ENCODE measurements at places on chromosomes 5 and 9.

DNA sequence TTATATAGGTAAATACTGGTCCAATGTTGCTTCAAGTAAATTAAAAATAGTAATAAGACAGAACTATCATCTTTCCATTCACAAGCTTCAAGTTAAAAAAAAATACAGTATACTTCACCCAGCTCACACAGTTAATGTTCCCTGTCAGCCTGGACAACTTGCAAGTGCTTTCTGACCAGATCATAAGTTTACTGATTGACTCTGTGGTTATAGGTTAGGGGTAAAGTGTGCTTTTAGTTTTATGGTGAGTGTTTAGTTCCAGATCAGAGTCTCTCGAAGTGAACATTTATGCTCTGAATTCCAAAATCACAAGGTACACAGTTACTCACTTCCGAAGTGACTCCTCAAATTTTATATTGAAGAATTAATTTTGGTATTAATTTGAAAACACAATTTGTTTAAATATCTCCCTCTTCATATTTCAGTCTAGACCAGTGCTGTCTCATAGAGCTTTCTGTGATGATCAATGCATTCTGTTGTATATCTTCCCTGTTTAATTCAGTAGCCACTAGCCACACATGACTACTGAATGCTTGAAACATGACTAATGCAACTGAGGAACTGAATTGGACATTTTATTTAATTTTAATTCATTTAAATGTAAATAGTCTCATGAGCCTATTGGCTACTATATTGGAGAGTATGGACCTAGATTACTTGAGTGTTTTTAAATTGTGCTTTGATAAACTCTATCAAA lies 90.7 kb downstream of the MEF2C start:
- no peak for DNase-seq

DNA sequence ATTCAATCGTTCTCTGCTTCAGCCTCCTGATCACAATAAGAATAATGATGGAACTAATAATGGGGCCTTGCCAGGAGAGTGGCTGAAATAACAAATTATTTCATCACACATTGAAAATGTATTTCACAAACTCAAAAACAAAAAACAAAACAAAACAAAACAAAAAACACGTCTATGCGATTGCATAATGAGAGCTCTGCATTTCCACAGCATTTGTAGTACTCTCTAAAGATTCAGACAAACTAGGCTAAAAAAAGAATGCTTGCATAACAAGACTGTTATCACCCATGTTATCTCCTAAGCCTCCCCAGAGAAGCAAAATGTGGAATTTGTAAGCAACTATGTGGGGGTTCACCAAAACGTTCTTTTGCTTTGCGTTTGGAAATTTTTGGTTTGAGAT lies 48.1 kb downstream of the PRELID2 start:
- no peak for DNase-seq

GRCh38 chr9:137241490-137242268 lies 592 bp downstream of the TUBB4B start:
- DNase-seq: peak; percentile 31

DNA sequence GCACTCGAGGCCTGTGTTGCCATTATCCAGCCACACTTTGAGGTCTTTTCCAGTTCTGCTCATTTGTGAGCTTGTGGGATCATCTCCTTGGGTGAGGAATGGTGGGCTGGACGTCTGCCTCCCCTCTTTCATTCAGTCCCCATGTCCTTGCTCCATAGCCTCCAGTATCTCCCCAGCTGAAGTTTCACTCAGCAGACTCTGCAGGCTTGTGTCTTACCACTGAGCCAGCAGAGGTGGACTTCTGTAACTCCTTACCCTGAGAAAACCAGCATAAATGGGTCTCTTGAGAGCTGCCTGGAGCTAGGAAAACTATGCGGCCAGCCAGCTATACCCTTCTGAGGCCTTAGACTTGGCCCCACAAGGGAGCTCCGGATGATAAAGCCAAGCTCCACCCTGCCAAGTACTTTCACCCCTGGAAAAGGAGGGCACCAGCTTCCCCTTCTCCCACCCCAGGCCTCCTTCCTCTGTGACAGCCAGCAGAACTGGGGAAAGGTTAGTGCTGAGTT lies 12.2 kb downstream of the IRF1 start:
- no peak for DNase-seq

DNA sequence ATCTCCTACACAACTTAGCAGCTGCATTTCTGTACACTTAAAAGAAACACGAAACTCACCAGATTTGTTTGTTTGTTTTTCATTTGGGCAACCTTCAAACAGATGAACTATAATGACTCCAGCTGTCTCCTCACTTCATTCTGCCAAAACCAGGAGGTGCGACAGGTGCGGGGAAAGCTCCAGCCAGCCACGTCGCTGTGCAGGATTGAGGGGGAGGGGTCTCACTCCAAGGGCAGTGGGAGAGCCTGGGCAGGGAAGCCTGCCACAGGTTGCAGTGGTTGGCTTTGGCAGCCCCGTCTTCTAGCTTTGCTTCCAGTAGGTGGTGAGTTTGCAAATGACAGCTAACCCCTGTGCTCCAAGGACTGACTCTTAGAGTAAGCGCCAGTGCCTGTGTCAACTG lies 215.8 kb downstream of the CEMIP2 start:
- DNase-seq: no peak

DNA sequence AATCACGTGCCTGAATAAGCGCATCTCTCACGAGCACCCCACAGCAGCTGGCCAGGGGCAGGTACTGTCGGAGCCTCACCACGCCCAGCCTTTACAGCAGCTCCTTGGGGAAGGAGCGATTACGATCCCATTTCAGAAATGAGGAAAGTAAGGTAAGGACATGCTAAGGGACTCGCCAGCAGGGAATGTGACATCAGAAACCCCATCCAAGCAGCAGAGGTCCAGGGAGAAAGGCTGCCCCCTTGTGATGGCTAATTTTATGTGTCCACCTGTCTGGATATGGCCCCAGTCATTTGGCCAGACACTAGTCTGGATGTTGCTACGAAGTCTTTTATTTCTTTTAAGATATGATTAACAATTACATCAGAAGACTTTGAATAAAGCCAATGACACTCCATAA lies 77.3 kb downstream of the UBE2QL1 start:
- no peak for DNase-seq

DNA sequence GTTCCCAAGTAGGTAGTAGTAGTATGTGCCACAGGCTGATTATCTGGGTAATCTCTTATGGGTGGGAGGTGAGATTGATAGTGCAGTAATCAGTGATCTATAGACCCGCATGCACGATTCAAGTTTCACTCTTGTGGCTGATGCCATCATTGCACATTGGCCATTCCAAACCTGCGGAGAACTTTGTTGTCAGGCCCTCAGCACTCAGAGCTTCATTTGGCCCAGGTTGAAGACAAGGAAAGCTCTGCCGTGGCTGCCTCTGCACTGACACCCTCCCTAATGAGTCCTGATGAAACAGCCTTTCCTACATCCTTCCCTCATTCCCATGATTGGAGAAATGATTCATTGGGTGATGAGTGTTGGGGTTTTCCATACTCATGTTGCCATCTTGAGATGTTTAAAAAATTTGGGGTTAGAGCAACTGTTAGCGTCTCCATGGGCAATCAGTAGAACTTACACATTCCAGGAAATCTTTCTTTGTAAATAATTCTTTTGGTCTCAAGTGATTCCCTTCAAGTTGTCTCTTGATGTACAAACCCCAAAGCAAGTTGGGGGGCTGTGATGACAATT lies 22.9 kb downstream of the PROP1 start:
- DNase-seq: no peak

GRCh38 chr5:2666081-2666480 lies 85.4 kb downstream of the IRX2 start:
- DNase-seq: no peak

GRCh38 chr9:111094433-111094924 lies 56.2 kb upstream of the LPAR1 start:
- peak; percentile 61 for DNase-seq

DNA sequence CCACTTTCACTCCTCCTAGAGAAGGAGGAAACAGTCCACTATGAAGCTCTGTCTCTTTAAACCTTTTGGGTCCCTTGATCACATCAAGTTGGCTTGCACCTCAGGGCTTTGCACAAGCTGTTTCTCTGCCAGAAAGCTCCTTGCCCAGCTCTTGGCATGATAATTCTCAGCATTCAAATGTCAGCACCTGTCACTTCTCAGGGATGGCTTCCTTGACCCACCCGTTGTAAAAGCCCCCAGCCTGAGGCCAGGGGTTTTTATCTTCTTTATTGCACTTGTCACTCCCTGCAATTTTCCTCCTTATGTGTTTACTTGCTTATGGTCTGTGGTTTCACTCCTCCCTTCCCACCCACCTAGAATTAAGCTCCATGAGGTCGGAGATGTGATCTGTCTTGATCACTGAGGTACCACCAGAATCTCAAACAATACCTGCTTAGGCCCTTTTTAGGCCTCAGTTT lies 200.7 kb upstream of the TBC1D2 start:
- no peak for DNase-seq

DNA sequence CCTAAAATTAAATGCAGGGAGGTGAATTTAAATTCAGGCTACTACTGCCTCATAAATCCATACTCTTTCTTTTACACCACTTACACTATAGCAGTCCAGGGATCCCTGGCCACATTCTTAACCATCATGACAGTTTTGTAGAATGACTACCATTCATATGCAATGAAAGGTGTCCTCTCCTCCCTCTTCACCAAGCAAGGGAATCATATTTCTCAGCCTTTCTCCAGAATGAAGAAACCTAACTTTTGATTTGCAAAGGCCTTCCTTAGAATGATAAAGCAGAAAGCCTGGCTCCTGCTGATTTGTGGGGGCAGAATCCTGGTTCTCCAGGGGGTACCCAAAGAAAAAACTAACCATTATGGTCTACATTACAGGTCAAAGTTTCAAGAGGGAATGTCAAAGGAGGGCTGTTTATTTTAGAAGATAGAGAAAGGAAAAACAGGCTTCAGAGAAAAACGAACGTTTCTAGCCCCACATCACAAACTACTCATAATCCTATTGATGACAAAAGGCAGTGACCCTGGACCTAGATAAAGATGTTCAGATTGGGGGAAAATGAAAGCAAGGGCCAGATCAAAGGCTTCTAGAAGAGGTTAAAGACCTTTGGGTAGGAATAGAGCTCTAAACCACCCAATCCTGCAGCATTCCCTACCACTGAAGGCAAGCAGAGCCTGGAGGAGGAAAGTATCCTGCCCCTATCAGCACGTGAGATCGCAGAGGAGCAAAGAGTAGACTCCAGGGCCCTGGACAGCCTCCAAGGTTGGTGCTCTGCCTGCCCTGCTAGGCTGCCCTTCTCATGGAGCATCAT lies 11.5 kb downstream of the WNT8A start:
- no peak for DNase-seq

DNA sequence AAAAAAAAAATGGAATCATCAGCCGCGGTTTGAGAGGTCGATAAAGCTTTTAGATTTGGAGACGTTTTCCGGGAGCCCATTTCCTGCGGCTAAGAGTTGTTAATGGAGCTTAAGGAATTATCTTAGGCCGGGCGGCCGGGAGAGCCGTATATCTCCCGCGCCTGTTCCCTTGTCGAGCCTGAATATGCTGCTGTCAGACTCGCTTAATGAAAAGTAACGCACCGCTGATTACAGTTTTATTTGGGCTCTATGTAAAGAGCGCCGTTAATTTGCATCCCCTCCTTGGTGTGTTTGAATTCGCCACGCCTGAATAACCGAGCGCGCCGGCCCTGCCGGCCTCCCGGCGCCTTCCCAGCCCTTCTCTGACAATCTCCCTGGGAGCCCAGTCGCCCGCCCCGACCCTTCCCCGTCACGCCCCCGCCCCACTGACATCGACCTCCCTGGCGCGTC lies 7.9 kb downstream of the IRX4 start:
- DNase-seq: no peak

DNA sequence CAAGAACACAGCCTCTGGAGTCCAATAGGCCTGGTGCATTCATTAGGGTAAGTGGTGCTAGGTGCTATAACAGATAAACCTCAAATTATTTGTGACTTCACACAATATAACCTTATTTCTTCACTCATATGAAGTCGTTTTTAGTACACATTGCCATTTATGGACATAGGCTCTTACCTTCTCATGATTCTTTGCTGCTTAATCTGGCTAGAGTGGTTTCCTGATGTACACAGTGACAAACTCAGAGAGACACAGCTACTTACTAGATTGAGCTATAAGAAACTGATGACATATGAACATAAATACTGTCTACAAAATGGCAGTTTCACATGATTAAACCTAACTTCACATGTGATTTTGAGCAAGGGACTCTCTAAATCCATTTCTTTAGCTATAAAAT lies 14.2 kb upstream of the SUB1 start:
- DNase-seq: no peak

DNA sequence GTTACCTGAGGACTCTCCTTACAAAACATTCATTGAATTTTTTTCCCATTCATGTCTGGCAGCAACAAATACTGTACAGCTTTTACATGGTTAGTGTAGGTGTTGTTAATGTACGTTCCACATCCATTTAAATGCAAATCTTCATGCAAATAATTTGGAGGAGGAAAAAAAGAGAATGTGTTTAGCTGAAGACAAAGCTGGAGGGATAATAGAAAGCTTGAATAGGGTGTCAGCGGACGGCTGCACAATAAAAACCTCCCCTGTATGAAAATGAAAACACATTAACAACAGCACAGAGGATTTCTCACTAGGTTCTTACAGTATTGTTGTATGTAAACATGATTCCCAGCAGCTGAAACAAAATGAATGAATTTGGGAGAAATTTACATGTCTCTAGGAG lies 231.5 kb downstream of the ZNF608 start:
- DNase-seq: no peak

GRCh38 chr9:74817281-74817810 lies 70.4 kb downstream of the TRPM6 start:
- no peak for DNase-seq

GRCh38 chr5:176610435-176610773 lies 448 bp upstream of the GPRIN1 start:
- DNase-seq: no peak

DNA sequence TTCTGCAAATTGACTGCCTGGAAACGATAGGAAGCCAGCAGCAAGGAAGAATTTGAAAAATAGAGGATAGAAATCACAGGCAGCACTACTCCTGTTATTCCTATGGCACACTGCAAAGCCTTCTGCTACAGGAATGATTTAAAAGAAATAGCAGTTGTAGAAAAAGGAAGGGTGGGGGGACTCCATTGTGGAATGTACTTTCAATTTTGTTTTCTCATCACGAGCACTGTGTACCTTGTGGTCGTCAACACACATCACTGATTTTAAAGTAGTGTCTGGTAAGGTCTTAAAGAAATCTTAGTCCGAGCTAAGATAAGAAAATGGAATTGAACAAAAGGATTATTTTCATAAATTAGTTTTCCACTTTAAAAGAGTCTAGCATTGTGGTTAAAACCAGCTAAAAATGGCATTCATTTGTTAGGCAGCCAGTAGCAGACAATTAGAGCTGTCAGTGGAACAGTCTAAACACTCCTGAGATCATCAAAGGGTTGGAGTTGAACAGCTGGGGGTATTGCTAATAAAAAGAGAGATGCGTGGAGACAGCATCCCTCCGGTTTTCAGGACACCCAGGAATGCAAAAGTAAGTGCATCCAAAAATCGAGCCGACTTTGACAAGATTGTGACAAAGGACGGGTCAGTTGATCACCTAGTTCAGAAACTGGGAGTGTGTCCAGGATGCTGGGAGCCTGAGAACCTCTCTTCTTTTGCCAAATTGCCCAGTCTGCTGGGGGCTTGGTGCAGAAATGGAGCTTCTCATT lies 97.8 kb upstream of the WWC1 start:
- no peak for DNase-seq

All from amniotic stem cell (primary cell).